ENCODE measurements at places on chromosomes 4 and X.

- DNase-seq: no peak
Measured at GRCh38 chrX:17627026-17627425, 110.3 kb upstream of the SCML1 start.

GRCh38 chr4:154779362-154779947 is 1.6 kb upstream of the RBM46 start:
- no peak for DNase-seq

DNA sequence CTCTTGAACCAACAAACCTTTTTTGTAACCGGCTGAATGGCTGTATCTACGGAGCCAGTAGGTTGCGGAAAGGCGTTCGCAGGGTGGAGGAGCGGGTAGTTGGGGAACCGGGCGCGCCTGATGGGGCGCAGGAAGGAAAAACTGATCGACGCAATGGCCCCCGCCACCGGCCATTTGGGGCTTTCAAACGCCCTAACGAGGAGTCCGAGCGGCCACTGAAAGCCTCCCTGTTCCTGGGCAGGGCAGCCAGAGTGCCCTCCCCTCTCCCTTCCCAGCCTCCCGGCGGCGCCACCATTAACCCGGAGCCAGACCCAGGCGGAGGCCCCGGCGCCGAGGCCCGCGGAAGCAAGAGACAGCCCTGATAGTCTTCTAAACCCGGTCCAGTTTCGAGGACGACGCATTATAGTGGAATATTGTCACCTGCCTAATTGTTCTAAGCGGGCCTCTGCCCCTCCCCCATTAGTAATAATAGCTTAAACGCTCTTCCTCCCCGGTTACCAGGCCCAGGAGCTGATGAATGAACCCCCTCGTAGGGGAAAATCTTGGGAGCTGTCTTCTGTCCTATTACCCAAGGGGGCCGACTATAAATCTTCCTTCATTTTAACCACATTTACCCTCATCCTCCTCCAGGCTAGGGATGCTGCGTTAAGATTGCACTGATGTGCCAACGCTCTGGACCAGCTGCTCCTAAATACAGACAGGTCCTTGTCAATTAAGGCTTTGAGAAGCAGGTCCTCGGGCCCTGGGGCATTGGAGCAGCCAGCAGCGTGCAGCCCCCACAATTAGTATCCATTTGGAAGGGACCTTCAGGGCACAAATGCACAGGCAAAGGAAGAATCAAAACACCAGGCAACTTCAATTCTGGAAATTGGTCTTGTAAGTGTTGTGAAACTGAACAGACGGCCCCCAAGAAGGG is 61.6 kb upstream of the TMEM33 start:
- no peak for DNase-seq

DNA sequence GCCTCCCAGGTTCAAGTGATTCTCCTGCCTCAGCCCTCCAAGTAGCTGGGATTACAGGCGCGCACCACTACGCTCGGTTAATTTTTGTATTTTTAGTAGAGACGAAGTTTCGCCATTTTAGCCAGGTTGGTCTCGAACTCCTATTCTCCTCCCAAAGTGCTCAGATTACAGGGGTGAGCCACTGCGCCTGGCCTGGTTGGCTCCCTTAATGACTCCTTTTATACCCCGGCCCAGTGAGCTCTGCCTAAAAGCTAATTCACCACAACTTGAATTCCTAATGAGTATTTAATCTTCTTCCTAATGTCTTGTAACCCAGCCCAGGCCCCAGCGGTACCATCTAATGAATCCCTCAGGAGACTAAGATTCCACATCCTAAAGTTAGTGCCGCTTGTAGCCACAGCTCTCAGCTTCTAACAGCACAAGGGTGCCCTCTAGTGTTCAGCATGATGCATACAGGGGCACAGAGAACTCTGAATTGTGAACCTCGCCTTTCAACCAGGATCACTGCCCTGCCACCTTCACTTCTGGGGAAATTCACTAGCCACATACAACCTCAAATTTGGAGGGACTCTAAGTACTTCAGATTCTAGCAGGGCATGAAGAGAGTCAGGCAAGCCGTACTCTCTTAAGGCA is 89.5 kb downstream of the OR13H1 start:
- DNase-seq: peak; percentile 57

- no peak for DNase-seq
Measured at GRCh38 chr4:108906866-108907367, 144.1 kb upstream of the ETNPPL start.

DNA sequence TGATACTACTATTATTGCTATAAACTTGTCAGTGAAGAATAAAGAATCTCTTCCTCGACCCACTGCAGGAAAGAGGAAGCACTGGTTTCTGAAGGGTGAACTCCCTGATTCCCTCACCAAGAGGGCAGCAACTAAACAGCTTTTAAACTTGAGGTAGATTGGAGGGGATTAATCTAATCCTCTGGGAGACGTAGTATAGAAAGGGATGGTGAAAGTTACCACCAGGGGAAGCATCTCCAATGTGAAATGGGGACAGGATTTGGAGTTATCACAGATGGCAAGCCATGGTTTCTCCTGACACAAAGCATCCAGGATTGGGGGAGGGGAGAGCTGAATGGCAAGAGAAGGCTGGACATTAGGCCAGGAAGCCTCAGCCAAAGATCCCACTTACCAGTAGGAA is 62.7 kb upstream of the PTPN13 start:
- no peak for DNase-seq

DNA sequence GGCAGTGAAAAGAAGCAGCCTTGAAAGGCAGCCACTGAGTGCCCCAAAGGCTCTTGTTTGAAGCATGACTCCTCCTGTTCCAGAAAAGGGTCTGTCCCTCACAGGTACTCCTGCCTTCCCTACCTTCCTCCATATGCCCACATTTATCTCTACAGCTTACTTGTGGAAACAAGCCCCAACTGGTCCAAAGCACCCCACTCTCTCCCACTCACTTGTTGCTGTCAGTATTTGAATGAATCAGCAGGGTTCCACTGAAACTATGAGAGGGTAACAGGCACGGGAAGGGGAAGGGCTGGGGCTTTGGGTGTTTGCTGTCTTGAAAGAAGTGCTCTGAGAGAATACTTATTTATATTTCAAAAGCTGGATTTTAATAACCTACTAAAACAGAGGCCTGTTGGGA is 34.9 kb downstream of the GPR143 start:
- no peak for DNase-seq

- no peak for DNase-seq
Measured at GRCh38 chr4:146508229-146508939, 13.4 kb downstream of the SLC10A7 start.

DNA sequence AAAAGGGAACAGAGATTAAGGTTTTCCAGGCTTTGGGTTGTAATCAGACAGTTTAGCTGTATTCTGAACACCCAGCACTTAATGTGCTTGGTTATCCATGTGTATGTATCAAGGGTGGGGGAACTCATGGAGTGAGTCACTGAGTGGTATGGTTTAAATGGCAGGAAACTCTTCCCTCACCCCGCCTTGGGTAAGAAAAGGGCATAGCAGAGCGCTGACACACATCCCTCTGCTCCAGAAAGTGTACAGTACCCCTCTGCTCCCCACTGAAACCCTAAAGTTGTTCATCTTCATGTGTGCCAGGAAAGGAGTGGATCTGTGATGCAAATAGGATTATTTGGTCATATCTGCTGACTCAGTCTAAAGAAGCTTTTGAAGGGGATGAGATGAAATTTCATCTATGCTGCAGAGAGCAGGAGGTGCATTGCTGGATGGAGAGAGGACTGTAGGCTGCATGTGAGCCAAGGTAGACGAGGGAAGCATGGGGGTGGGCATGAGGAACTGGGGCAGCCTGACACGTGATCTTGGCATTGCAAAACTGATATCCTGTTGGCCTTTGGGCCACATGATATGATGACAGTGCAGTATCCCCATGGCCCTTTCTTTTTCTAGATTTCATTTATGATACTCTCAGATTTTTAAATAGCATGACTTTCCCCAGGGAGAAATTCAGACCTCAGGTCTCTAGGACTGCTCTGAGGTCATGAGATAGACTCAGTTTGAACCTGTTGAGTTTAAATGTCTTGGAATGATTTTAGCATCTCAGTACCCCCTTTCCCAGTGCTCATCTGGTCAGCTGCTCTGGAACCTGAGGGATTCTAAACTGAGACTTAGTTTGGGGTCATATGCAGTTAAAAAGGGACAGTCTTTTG is 84.8 kb downstream of the TMEM164 start:
- no peak for DNase-seq

- no peak for DNase-seq
Measured at GRCh38 chr4:20754036-20754435, 53.8 kb downstream of the PACRGL start.

GRCh38 chrX:26613956-26614355 is 398.0 kb downstream of the MAGEB5 start:
- DNase-seq: no peak
